ENCODE measurements at places on chromosomes 4 and X. TPM values are rescaled to one million over a fixed set of nuclear protein-coding genes. Genes with fewer than 3 reads are reported as not detected.

GRCh38 chrX:133983256-133983973 is 2.0 kb downstream of the GPC3 start:
- DNase-seq: no peak

Gene MXRA5
- 0.21 TPM for total RNA-seq

DNA sequence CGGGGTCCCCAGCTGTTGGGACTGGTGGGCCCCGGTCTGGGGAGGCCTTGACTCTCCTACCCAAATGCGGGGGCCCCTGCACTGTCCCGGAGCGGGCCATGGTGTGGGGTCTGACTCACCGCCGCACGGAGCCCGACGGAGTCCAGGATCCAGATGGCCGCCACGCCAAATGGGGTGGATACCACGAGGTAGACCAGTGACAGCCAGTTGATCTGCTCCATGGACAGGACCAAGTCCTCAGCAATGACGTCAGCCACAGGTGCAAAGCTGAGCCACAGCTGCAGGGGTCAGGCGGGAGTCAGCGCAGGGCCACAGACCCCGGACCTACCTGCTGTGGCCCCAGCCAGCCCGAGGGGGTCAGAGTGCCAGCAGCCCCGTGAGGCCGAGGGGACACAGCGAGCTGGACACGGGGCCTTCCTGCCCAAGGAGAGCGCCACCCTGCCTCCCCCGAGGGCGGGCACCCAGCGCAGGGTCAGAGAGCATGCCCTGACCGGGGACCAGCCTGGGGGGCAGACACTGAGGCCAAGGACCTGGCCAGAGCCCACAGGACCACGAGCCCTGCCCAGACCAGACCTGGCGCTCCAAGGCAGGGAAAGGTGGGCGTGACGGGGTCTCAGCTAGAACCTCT is 2.4 kb downstream of the SLC49A3 start:
- DNase-seq: no peak

GRCh38 chr4:88467392-88467791 is 10.5 kb downstream of the HERC5 start:
- DNase-seq: no peak

Gene RRH
- total RNA-seq: not detected

GRCh38 chr4:56783986-56784385 is 37.5 kb downstream of the SPINK2 start:
- DNase-seq: no peak

Gene SLC34A2
- not detected for total RNA-seq

GRCh38 chr4:16384576-16384975 is 158.3 kb upstream of the TAPT1 start:
- DNase-seq: no peak

- DNase-seq: no peak
These were observed 4.8 kb downstream of the PPP2R2C start for GRCh38 chr4:6467600-6467999.

- DNase-seq: no peak
These were observed 45.7 kb downstream of the SSX7 start for GRCh38 chrX:52608961-52609360.
